Left ventricle myocardium superior (tissue), 1 donor: ENCODE measurements at places on chromosomes 7 and 10. TPM values are rescaled to one million over a fixed set of nuclear protein-coding genes. Genes with fewer than 3 reads are reported as not detected.

Gene HMX3
- total RNA-seq = not detected

Gene BEND7
- 17.4 TPM for total RNA-seq

Gene ARHGEF5
- total RNA-seq = 1.7 TPM

Gene SPDYE8
- not detected for total RNA-seq

Gene MYPN
- 107 TPM for total RNA-seq

Gene CYP2C18
- not detected for total RNA-seq

Gene WEE2
- not detected for total RNA-seq

Gene HTR5A
- total RNA-seq = not detected

Gene SPACDR
- total RNA-seq = 0.32 TPM

Gene SPDYE2
- not detected for total RNA-seq

Gene SMO
- total RNA-seq = 5.0 TPM

Gene HOXA11
- total RNA-seq = not detected

Gene SPAM1
- not detected for total RNA-seq

Gene ELOVL3
- not detected for total RNA-seq
